CD4-positive, alpha-beta T cell treated with Interferon gamma for 1 hour (primary cell): ENCODE measurements at places on chromosomes 16 and 17.
A peak's percentile ranks its signal among the peaks of the same experiment; 100 is the strongest.

DNA sequence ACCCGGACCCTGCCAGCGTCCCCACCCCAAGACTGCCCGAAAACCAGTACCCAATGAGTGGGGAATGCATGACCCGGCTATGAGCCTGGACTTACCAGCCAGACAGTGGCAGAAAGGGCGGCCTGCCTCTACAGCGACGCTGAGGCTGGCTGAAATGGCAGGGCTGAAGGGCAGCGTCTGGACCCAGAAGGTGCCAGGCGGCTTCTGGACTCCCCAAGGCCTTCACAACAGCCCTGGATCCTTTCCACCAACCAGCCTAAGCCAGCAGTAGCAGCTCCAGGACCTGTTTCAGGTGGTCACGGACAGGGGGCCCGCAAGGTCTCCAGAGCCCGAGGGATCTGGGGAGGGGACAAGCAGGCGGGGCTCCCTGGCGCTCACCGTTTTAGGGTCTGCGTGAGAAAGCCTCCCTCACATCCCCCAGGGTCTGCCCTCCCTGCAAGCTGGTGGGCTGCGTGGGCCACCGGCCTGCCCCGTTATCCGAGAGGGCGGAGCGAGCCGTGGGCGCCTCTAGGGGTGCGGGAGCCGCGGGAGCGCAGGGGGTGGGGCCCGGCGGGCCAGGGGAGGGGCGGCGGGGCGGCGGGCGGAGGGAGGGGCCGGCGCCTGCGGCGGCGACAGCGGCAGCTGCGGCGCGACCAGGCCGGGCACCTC, at the start of gene RIPOR1:
RIPOR1 (plus strand) TSS at position 608 of the 648 bp plus-strand sequence. CDS start 9,618 bp downstream, outside the sequence.
- peak; percentile 50 for DNase-seq

DNA sequence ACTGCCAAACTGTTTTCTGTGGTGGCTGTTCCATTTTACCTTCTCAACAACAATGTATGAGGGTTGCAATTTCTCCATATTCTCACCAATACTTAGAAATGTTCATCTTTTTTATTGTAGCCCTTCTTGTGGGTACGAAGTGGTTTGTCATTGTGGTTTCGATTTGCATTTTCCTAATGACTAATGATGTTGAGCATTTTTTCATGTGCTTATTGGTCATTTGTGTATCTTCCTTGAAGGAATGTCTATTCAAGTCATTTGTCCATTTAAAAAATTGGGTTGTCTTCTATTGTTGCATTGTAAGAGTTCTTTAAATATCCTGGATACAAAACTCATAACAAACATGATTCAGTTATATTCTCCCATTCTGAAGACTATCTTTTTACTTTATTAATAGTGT, 47.5 kb upstream of the CCL2 start:
- no peak for DNase-seq

DNA sequence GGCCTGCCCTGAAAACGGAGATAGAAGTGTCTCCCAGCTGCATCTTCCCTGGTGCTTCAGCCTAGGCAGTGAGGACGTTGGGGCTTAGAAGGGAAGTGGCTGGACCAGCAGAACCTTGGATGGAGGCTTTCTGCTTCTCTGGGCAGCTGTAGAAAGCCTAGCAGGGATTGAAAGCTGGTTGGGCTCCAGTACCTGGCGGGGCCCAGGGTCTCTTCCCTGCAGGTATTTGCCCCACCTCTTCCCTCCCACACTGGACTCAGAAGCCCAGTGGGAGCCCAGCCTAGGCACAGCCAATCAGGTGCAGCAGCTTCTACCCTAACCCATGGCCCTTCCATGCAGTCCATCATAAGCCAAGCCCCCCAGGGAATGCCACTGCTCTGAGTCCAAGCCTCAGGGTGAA, 190.3 kb upstream of the IRX6 start:
- no peak for DNase-seq

- no peak for DNase-seq
Observed at GRCh38 chr17:75135946-75136345, 4.4 kb upstream of the NT5C start.

- DNase-seq = no peak
Observed at GRCh38 chr17:39716073-39716818, 14.1 kb downstream of the MIEN1 start.

GRCh38 chr17:76561799-76562268, 22.0 kb downstream of the PRCD start:
- no peak for DNase-seq

DNA sequence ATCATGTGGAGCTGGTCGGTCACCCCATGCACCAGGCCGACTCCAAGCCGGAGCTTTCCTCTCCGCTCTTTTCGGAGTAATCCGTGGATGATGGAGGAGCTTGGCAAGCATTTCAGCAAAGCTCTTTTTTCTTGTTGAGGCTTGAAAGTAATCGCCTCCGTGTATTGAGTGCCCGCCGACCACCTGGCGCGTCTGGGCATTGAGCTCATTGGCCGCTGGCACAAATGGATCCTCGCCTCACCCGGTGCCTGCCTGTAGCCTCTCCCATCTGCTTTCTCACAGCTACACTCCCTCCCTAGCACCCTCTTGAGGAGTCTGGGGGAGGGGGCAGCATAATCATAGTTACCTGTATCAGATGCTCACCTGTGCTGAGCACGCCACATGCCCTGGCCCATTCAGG, 148.9 kb downstream of the CMIP start:
- DNase-seq = no peak

- DNase-seq = no peak
Observed at GRCh38 chr17:47843391-47843730, 2.3 kb upstream of the SCRN2 start.

GRCh38 chr17:76071531-76072147, 678 bp downstream of the SRP68 start:
- DNase-seq = no peak

GRCh38 chr17:44904001-44904984, 5.0 kb upstream of the EFTUD2 start:
- DNase-seq = no peak

GRCh38 chr17:35554668-35555067, 6.0 kb downstream of the SLFN14 start:
- DNase-seq = no peak

GRCh38 chr16:66227766-66228530, 138.5 kb upstream of the CDH5 start:
- no peak for DNase-seq

DNA sequence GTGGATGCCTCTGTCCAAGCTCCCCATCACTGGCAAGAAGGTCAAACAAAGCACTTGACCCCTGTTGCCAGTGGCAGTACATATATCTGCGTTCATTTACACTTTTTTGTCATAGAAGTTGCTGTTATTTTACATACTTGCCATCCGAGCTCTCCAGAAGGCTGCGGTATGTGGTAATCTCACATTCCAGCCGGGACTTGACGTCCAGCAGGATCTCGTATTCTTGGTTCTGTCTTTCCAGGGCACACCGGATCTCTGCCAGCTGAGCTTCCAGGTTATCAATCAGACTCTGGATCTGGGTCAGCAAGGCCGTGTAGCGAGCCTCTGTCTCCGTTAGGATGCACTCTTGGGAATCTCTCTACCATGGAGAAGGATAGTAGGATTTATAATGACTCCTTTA, 6.6 kb downstream of the KRT39 start:
- no peak for DNase-seq

GRCh38 chr16:48978501-48978900, 303.1 kb downstream of the CBLN1 start:
- DNase-seq = no peak

DNA sequence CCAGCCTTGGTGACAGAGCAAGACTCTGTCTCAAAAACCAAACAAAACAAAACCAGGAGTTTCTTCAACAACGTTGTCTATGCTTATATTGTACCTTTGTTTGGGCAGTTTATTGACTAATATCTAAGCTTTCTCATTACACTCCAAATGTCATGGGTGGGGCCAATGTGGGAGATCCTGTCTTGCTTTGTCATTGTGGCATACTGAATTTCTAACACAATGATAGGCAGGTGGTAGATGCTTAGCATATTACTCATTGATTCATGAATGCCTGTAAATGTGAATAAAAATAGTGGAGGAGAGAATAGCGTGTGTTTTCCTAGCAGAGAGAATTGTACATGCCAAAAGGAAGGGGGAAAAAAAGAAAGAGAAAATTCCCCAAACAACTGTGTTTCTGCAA, 802.5 kb upstream of the EEF2KMT start:
- DNase-seq = no peak

DNA sequence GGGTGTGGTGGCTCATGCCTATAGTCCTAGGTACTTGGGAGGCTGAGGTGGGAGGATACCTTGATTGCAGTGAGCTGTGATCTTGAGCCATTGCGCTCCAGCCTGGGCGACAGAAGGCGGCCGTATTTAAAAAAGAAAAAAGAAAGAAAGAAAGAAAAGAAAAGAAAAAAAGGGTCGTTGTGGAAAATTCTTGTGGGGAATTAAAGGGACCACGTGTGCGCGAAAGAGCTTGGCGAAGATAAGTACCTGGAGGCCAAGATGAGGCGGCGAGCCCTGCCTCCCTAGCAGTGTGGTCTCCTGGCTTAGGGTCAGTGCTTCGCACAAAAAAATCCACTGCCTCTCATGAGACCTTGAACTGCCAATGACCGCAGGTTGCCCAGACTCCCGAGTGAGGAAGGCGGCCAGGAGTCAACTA, 728 bp upstream of the NMT1 start:
- no peak for DNase-seq

DNA sequence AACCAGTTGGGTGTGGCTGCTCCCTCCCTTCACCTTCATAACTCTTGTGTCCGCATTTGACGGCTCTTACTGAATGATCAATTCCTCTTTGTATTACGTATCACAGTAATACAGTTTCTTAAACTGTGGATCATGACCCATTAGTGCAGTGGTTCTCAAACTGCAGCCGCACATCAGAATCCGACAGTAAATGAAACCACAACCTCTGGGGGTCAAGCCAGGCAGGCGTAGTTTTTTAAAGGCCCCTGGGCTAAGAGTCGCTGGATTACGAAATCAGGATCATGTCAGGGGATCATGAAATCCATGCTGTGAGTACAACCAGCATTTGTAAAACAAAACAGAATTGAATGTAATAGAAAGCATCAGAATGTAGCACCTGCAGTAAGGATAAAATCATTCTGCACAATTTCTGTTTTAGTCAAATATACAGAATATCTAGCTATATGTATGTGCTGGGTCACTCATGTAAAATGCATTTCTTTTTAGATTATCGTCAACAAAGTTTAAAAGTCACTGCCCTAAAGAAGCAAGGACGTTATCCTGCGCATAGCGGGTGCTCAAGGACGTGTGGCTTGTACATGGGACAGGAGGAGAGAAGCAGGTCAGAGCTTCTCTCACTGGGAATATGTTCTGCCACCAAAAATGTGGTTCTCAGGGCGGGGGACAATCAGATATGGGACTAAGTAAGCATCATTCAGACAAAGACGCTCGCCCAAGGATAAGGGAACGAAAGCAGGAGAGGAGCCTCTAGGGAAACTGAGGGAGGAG, 113.1 kb downstream of the ZFHX3 start:
- no peak for DNase-seq

DNA sequence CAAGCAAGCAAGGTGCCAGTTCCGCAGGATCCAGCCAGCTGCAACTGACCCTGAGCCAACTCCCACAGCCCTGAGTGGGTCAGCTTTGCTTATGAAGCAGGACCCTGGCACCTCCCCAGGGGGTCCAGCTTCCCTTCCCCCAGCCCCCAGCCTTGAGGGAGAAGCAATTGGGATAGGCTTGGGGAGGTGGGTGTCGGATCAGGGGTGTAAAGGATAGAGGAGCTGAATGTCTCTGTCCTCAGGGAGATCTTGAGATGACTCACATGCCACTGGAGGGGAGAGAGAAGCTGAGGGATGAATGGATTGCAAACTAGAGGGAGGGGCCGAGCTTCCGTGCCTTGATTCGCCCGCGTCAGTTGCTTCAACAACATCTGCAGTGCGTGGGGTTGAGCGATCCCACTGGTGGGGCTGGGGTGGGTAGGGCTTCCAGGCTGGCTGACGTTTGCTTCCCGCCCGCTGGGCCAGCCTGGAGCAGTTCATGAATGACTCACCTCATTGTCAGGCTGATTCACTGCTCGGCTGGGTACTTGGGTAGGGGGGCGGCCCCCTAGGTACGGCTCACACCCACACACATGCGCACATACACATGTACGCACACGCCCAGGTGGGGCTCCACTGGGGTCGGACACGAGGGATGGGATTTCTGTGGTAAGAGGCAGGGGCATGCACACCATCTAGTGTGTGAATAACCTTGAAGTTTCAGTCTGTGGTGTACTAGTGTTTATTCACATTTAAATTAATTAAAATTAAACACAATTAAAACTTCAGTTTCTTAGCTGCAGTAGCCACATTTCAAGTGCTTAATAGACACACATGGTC, 3.6 kb upstream of the HROB start:
- peak; percentile 55 for DNase-seq

DNA sequence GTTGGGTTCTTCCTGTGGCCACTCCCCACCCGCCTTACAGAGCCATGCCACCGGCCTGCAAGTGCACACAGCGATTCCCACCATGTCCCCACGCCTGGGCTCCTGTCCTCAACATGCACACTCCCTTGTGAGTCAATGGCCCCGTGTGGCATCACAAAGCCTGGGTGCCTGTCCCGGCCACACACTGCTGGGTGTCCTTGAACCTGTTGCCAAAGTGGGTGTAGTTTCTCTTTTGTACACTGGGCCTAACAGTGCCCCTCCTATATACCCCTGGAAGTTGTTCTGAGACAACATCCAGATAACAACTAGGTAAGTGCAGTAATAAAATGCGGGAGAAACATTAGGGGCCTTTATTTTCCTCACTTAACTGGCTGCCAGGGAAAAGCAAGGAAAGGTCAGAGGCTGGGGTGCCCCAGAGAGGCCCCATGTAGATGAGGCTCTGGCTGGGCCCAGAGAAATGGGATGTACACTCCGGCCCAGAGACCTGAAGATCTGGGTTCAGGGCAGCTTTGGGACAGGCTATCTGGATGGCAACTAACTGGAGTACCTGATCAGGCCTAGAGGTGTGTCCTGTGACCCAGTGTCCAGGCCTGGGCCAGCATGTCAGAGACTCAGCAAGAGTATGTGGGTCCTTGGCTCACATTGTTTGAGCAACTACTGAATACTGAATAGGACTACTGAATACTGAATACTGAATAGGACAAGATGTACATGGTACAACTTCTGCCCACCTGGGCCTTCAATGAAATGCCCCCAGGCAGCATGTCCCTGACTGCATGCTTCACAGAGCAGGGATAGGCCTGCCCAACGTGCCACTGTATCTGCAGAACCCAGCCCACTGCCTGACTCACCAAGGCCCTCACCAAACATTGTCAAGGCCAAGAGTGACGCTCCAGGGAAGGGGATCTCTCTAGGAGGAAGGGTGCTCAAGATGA, 8.3 kb downstream of the ABCC3 start:
- DNase-seq = no peak

- no peak for DNase-seq
Observed at GRCh38 chr17:43911904-43912303, 4.6 kb upstream of the MPP2 start.

GRCh38 chr17:17096438-17097178, 54.4 kb downstream of the MPRIP start:
- no peak for DNase-seq

- no peak for DNase-seq
Observed at GRCh38 chr17:40310882-40311391, 2.0 kb downstream of the RARA start.

- DNase-seq = peak; percentile 35
Observed at GRCh38 chr17:65027305-65027704, 29.2 kb downstream of the GNA13 start.

GRCh38 chr16:65120831-65121721, 787 bp downstream of the CDH11 start:
- no peak for DNase-seq

GRCh38 chr16:9854675-9855074, 327.6 kb downstream of the GRIN2A start:
- DNase-seq = no peak

- peak; percentile 15 for DNase-seq
Observed at GRCh38 chr17:73722165-73722564, 77.9 kb upstream of the SDK2 start.

GRCh38 chr17:34788696-34789095, 172.6 kb downstream of the CCT6B start:
- DNase-seq = no peak
